COR-L47 (cell line): ENCODE measurements at places on chromosomes 7 and 10.

- no peak for DNase-seq
Measured at GRCh38 chr7:141866974-141867373, 25.7 kb upstream of the PRSS37 start.

DNA sequence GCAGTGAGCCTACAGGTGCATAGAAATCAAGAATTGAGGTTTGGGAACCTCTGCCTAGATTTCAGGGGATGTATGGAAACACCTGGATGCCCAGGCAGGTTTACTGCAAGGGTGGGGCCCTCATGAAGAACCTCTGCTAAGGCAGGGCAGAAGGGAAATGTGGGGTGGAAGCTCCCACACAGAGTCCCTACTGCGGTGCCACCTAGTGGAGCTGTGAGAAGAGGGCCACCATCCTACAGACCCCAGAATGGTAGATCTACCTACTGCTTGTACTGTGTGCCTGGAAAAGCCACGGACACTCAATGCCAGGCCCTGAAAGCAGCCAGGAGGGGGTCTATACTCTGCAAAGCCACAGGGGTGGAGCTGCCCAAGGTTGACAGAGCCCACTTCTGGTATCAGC is 533.5 kb downstream of the GPAM start:
- no peak for DNase-seq

DNA sequence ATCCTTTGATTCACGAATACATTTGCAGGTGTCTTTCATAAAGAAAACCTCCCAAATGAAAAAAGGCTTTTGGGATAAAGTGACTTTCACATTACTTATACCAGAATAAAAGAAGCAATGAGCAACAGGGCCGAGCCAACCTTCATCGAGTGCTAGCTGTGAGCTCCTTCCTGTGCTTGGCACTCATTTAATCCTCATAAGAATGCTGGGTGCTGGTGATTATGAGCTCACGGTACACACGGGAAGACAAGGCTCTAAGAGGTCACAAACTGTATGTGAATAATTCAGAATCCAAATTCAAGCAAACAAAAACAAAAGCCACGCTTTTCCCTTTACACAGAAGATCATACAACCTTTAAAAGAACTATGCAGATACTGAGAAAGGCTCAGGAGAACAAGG is 156.2 kb downstream of the COBL start:
- no peak for DNase-seq

GRCh38 chr10:122490268-122490667 is 28.9 kb downstream of the HTRA1 start:
- DNase-seq, result no peak

GRCh38 chr7:93728292-93728691 is 153.8 kb upstream of the CALCR start:
- no peak for DNase-seq

DNA sequence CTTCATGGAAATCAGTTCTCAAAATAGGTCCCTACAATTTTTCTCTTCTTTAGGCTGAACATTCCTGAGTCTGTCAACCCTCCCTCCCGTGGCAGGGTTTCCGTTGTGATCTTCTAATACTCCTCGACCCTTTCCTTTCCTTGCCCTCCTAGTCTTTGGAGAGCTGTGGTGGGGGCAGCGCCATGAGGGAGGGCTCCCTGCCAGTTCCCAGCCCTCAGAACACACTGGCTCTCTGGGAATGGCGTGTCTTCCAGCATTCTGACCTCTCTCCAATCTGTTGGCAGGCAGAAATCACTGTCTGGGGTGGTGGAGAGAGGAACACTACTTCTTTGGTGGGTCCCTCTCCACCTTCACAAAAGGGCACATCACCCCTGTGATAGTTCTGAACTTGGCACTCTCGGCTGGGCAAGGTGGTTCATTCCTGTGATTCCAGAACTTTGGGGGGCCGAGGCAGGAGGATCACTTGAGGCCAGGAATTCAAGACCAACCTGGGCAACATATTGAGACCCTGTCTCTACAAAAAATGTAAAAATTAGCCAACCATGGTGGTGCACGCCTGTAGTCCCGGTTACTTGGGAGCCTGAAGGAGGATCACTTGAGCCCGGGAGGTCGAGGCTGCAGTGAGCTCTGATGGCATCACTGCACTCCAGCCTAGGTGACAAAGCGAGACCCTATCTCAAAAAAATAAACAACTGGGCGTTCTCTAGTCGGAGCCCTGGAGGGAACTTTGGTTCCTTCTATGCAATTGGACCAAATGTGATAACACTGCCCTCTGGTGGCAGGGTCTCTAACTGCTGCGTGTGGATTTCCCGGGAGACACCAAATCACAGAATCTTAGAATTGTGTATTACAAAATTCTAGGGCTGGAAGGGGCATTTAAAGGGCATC is 13.1 kb upstream of the ARPC1A start:
- peak; percentile 13 for DNase-seq

DNA sequence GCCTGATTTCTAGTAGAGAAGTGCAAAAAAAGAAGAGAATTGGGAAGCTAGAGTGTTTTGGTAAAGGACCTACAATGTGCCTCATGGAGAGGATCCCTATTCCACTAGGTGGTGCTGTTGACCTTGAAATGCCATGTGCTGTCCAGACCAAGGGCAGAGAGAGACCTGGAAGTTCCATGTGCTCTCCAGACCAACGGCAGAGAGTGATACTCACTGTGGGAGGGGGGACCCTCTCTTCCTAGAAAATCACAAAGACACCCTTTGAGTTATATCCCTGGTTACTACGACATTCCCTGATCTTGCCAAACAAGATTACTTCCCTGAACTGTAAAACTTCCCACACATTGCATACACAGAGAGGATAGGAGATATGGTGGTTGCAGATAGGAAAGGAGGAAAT is 212.7 kb upstream of the ZNF804B start:
- DNase-seq, result no peak

- DNase-seq, result no peak
Measured at GRCh38 chr10:63738410-63738809, 217.2 kb downstream of the REEP3 start.

DNA sequence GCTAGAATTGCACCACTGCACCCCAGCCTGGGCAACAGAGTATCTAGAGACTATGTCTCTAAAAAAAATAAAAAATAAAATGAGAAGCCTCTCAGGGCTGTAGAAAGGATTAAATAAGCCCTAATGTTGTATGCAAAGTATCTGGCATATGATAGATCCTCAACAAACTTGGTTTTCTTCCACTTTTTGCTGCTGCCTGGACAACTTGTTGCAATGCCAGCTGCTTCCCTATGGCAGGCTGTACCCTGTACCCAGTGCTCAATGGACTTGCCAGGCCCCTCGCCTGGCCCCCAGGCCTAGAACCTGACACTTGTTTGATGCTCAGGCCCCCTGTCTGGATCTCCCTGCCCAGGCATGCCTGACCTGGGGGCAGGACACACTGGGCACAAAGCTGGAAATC is 28.5 kb upstream of the CDH23 start:
- DNase-seq, result no peak

DNA sequence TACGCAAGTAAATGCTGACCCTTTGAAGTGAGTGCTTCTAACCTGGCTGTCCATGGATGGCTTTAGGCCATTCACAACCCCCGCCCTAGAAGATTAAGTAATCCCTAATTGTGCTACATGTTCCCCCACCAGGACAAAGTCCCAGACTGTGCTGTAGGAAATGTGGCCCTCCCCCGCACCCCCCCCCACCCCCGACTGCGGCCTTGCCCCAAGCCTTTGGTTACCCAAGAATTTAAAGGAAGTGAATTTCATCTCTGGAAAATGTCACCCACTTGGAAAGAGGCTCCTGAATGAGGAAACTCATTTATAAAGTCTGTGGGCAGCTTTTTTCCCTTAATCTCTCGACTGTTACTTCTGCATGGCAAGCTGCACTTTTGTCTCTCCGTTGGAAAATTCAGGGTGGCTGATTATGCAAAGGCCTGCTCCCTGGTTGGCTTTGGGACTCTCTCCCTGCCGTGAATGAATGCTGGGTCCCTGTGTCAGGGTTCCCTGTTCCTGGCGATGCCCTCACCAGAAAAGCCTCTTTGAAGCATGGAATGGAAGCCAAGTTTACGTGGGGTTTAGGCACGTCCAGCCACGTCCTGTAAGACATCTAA is 31.4 kb upstream of the AQP1 start:
- no peak for DNase-seq

GRCh38 chr7:121395494-121395960 is 581 bp downstream of the FAM3C start:
- peak; percentile 26 for DNase-seq

- no peak for DNase-seq
Measured at GRCh38 chr10:34467364-34467763, 347.7 kb downstream of the PARD3 start.

- DNase-seq, result peak; percentile 24
Measured at GRCh38 chr7:90717296-90718060, 121.4 kb downstream of the CDK14 start.

- no peak for DNase-seq
Measured at GRCh38 chr7:130989101-130989795, 255.2 kb upstream of the KLF14 start.

DNA sequence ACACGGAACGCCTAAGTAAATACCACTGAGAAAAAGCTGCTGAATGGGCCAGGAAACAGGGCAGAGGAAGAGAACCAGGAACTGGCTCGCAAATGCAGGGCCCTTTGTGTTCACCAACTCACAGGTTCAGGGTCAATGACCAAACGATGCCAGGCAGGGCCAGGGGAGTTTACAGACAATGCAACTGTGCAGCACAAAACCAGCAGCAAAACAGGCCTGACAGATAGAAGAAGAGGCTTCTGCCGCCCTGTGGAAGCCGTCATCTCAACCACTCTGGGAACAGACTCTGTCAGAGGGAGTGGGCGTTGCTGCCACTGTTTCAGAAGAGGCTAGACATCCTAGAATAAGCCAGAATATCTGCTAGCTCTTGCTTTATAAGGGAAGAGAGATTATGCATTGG is 117.9 kb downstream of the KMT2E start:
- no peak for DNase-seq

- DNase-seq, result no peak
Measured at GRCh38 chr10:90621577-90621976, 236.3 kb downstream of the HTR7 start.

DNA sequence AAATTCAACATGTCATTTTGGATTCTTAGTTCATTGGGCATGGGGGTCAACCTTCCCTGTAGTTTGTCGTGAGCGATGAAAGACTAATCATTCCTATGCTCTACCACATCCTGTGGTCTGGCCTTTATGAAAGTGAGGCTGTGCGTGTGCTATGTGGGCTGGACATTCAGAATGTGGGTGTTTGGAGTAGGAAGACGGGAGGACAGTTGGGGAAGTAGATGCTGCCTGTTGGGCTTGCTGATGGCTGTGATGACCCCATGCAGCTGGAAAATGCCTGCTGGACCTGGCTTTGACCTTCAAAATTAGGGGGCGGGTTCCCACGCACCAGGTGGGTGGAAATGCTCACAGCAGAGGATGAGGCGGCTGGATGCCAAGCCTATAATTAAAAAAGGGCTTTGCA is 90.9 kb upstream of the MKI67 start:
- DNase-seq, result no peak

DNA sequence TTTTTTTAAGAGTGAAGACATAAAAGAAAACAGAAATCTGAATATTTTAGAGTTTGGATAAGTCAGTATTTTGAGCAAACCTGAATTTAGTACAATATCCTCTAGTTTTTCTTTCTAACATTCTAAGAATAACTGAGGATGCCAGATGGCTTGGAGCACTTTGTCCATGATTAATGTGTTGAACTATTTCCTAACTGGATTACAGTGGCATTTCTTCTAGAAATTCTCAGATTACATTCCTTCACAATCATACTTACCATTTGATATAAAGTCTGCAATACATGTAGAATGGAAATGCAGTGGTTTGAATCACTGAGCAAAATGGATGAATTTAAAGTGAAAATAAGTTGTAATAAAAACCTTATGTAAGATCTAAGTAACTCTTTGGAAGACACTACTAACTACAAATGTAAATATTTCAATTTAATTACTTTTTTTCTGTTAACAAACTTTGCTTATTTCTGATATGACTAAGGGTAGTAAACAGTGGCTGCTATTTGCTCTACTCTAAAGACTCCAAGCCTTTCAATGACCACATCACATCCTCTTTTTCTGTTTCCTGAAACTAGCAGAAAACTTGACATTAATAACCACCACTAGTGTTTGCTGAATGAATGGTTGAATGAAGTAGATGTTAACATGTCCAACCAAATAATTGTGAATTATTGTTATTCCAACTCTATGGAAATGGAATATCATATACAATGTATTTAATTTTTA is 102.8 kb downstream of the PRKG1 start:
- DNase-seq, result no peak

DNA sequence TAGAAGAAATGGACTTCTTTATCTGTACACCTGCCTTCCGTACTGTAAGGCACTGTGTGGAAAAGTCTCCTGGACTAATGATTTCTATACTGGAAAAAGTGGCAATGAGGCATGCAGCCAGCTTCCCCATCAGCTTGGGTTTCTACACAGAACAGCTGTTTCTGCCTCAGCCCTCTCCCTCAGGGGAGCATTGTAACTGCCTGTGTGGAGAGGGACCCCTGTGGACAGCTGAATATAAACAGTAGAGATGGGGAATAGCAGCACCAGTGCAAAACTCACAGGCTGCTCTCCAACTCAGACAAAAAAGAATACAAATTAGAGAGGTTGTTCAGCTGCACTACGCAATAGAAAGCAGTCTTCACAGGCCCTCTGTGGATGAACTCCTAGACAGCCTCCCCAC is 451.3 kb upstream of the MBL2 start:
- peak; percentile 82 for DNase-seq

DNA sequence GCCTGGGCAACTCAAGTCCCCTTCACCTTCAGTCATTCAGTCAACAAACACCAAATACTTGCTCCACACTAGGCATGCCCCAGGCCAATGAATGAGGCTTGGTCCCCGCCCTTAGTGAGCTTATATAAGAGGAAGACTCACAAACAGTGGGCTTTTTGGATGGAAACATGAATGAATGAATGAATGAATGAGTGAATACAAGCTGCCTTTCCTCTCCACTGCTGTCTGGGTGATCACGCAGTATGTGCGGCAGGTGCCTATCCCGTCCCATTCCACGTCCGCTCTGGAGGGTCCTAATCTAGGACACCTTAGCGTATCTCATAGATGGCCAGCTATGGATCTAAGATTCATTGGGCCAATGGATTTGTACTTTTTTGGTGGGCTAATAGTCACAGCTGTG is 19.8 kb upstream of the GTF2I start:
- DNase-seq, result no peak

GRCh38 chr7:70354409-70355169 is 756.3 kb downstream of the AUTS2 start:
- no peak for DNase-seq

- no peak for DNase-seq
Measured at GRCh38 chr10:6956562-6956961, 376.5 kb upstream of the PRKCQ start.

- DNase-seq, result no peak
Measured at GRCh38 chr10:33160151-33160550, 174.3 kb downstream of the NRP1 start.

GRCh38 chr7:155219947-155220769 is 77.5 kb upstream of the INSIG1 start:
- DNase-seq, result peak; percentile 61
